ENCODE measurements at places on chromosomes 1 and 21.

GRCh38 chr1:219582296-219582695 is 30.6 kb downstream of the ZC3H11B start:
- DNase-seq, result no peak

GRCh38 chr1:3568815-3569435 is 42.4 kb downstream of the MEGF6 start:
- no peak for DNase-seq

GRCh38 chr1:196723325-196724185 is 51.1 kb upstream of the CFHR3 start:
- DNase-seq, result peak; percentile 45

GRCh38 chr1:182428043-182428442 is 21.9 kb upstream of the RGSL1 start:
- DNase-seq, result no peak

GRCh38 chr1:221797506-221797905 is 55.6 kb upstream of the DUSP10 start:
- DNase-seq, result no peak

DNA sequence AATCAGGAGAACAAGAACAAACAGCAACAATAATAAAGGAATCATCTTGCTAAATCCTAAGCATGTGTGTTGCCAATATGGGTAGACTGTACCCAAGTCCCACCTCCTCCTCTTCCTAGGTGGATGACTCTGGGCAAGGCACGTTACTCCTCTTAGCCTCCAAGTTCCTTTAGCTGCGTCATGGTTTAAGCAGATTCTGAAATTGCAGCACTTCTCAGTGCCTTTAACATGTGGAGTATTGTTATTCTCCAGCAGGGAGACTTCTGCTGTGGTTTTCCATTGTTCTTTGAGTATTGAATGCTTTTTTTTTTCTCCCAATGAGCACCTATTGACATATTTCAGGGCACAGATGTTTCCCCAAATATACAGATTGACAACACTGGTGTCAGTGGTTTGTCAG is 15.5 kb downstream of the ARHGEF10L start:
- DNase-seq, result no peak

DNA sequence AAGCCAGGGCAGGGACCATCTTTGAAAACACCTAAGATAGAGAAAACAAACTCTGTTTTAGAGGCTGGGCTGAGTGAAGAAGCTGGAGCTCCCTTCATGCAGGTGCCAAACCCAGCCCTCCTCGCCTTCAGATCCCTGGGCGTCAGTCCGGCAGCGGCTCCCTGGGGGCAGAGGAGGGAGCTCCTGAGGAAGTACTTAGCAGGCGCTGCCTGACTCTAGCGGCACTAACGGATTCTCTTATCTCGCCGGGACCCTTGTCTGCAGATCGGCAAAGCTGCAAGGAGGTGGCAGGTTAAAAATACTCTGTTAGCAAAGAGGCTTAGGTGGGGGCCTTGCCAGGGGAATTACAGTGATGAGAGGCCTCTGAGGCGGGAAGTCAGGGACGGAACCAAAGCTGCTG is 79.6 kb downstream of the PLXNA2 start:
- DNase-seq, result no peak

DNA sequence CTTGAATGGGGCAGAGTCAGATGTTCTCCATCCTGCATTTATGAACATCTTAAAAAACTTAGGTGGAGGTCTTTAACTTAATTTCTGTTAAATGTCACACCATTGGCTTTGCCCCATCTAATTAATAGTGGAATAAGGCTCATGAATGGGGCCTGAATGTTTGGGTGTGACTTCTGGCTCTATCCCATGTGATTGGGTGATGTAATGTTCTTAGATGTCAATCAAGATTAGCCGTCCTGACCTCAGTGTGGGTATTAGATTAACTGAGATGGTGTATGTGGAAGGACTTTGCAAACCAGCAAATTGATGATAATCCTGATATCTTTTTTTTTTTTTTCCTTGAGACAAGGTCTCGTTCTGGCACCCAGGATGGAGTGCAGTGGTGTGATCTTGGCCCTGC is 38.1 kb downstream of the C1orf21 start:
- no peak for DNase-seq

- DNase-seq, result no peak
Observed at GRCh38 chr21:34570313-34570712, 44.6 kb downstream of the RCAN1 start.

- DNase-seq, result no peak
Observed at GRCh38 chr1:243287652-243288051, 31.8 kb downstream of the SDCCAG8 start.

- DNase-seq, result peak; percentile 38
Observed at GRCh38 chr1:64624218-64624713, 120.6 kb upstream of the RAVER2 start.

DNA sequence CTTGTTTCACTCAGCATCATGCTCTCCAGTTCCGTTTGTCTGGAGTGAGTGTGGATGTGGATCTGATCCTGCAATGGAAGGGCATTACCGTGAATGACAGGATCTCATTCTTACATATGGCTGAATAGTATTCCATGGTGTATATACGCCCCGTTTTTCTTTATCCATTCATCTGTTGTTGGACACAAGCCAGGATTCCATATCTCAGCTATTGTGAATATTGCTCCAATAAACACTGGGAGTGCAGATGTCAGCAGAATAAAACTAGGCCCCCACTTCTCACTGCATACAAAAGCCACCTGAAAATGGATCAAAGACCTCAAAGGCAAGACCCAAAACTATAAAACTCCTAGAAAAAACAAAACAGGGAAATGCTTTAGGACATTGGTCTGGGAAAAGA is 120.3 kb upstream of the TMPRSS2 start:
- no peak for DNase-seq

Measured in stimulated activated naive CD8-positive, alpha-beta T cell treated with anti-CD3 and anti-CD28 coated beads, Interleukin-15, amount 100 ng/mL, for 72 hours (primary cell).